ENCODE measurements at places on chromosomes 1 and 21.

DNA sequence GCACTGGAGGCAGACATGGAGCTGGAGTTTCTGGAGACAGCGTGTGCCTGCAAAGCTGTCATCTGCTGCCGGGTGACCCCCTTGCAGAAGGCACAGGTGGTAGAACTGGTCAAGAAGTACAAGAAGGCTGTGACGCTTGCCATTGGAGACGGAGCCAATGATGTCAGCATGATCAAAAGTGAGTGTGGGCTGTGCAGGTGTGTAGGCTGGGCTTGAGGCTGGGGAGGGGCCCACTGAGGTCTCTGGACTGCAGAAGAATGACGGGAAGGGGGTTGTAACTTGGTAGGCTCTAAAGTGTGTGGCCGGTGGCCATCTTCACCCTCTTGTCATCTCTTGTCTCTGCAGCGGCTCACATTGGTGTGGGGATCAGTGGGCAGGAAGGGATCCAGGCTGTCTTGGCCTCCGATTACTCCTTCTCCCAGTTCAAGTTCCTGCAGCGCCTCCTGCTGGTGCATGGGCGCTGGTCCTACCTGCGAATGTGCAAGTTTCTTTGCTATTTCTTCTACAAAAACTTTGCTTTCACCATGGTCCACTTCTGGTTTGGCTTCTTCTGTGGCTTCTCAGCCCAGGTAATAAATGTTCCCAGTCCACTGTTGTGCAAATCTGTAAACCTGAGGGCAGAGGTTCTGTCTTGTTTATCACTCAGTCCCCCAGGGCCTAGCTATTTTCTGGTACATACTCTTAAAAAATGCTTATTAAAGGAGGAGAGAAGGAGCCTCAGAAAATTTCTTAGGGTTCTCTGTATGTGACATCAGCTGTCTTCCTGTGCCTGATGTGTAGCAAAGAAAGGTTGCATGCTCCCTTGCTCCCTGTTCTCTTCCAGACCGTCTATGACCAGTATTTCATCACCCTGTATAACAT, 19.9 kb downstream of the ATP8B2 start:
- peak; percentile 50 for DNase-seq

GRCh38 chr1:228767636-228768354, 32.5 kb downstream of the RHOU start:
- no peak for DNase-seq

- DNase-seq, result no peak
Measured at GRCh38 chr1:183871601-183872000, 66.7 kb downstream of the RGL1 start.

DNA sequence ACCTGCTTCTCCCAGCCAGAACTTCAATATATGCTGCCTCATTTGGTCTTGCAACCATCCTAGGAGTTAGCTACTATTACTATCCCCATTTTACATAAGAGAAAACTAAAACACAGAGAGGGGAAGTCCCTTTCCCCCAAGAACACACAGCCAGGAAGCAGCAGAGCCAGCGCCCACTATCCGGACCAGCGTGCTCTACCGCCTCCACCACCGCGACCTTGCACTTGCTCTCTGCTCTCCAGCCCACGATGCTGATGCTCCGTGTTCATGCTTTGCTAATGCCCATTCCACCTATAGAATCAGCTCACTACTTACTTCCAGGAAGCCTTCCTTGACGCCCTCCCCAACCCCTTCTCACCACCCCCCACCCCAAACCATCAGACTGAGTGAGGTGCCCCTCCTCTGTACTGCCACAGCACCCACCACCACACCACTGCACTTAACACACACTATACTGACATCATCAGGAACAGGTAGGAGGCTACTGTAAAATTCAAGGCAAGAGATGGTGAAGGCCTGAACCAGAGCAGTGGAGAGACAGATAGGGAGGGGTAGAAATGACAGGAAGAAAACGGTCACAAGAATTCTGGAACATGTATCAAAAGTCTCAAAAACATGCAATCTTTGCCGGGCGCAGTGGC, 9.4 kb downstream of the TMEM53 start:
- no peak for DNase-seq

GRCh38 chr1:234570329-234571120, 39.5 kb downstream of the IRF2BP2 start:
- no peak for DNase-seq

- DNase-seq, result peak; percentile 61
Measured at GRCh38 chr1:211327346-211327921, 801 bp downstream of the TRAF5 start.

DNA sequence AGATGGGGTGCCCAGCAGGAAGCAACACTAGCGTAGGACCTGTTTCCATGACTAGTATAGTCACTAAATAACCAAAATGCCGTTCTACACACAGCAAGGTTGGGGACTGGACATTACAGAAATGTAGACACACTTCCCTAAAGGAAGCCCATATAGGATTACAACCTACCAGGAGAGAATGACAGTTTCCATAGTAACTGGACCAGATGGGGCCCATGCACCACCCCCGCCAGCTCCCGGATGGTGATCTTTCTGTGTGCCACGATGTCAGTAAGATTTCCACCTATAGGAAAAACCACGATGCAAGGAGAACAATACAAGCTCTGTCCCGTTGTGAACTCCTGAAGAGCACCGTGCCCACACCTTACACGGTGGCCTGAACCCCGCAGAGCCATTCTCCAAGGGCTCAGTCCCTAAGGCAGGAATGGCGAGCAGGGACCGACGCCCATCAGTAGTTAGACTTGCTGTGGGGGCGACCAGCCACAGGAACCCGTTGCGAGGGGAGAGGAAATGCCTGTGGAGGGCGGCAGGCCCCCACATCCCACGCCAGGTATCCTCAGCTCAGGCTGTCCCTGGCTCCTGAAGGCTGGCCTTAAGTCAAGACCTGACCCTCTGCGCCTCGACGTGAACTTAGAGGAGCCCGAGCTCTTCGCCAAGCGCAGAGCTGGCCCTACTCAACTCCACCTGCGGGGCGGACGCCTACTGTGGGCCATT, 13.6 kb upstream of the CEP85 start:
- DNase-seq, result no peak

- peak; percentile 69 for DNase-seq
Measured at GRCh38 chr1:19643602-19644394, at the start of gene NBL1. Gene NBL1 (plus strand): TSS chr1:19644311. CDS start chr1:19655031, 10,720 bp downstream.

Measured in ELR (cell line).